ENCODE measurements at places on chromosomes 4 and X.

GRCh38 chr4:107780665-107781064 is 44.1 kb upstream of the SGMS2 start:
- peak; percentile 27 for DNase-seq

- DNase-seq = no peak
These were observed 108.8 kb upstream of the STIM2 start for GRCh38 chr4:26751838-26752237.

GRCh38 chrX:40148385-40149285 is 50.9 kb upstream of the BCOR start:
- DNase-seq = peak; percentile 80

DNA sequence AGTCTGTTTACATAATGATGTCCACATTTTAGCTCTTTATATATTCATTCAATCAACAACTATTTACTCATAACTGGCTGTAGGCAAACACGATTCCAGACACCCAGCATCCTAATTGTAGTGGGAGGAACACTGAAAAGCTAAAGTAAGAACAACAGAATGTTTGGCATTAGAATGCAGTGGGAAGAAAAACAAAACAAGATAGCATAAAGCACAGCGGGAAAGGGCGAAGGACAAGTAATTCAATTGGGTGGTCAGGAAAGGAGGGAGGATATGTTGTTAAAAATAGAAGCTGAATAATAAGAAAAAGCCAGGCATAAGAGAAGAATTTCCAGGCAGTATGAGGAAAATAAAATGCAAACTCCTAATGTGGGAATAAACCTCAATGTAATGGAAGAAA is 189.5 kb upstream of the FAT4 start:
- DNase-seq = no peak

GRCh38 chr4:51932684-51933083 is 87.5 kb downstream of the LRRC66 start:
- DNase-seq = no peak

GRCh38 chrX:22357621-22358020 is 84.9 kb downstream of the CBLL2 start:
- DNase-seq = no peak
